ENCODE measurements at places on chromosomes 11 and 22.

DNA sequence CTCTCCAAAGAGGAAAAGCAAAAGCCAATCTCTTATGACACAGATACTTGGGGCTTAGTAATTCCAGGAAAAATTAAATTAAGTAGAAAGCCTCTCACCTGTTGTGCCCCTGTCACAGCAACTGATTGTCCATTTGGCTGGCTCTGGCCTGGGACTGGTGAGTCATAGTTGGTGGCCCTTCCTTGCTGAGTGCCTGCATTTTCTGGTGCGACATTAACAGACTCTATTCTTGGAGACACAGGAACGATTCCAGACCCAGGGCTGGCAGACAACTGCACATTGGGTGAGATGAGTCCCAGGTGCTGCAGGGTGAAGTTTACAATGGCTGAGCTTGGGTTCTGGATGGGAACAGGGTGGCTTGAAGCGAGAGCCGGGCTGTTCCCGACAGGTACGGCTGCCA is 15.6 kb downstream of the E2F8 start:
- DNase-seq, result no peak

- DNase-seq, result no peak
These were observed 50.3 kb upstream of the CDON start for GRCh38 chr11:126113012-126113411.

DNA sequence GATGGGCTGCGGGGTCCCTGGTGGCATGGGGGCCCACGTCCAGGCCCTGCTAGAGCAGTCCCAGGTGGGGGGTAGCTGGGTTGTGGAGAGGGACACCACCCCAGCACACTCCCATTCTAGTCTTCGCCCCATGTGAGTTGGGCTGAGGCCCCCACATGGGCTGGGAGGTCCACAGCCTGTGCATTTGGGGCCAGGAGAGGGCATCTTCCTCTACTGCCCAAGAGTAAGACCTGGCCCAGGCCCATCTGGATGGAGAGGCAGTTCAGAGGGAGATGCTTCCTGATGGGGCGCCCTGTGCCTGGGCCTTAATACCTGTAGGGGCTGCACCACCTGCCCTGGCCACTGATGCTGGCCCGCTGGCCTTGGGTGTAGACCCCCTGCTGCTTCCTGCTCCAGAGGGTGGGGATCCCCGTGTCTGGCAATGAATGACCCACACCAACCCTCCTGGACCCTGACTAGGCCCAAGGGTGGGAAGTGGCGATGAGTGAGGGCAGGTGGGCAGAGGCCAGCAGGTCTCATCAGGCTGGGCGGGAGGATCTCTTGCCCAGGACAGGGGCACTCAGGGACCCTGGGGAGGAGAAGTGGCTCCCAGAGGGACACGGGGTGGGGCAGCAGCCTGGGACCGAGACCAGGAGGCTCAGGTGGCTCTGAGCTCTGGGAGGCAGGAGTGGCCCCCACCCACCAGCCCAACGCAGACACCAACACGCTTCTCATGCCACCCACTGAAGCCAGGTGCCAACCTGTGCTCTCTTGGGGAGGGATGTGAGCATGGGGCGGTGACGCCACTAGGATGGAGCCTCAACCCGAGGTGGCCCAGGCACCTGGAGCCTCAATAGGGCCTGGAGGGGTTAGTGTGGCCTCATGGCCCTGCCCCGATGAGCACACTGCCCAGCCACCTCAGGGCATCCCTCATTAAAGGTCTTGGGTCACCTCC is 17.4 kb upstream of the GNB1L start:
- peak; percentile 2 for DNase-seq

DNA sequence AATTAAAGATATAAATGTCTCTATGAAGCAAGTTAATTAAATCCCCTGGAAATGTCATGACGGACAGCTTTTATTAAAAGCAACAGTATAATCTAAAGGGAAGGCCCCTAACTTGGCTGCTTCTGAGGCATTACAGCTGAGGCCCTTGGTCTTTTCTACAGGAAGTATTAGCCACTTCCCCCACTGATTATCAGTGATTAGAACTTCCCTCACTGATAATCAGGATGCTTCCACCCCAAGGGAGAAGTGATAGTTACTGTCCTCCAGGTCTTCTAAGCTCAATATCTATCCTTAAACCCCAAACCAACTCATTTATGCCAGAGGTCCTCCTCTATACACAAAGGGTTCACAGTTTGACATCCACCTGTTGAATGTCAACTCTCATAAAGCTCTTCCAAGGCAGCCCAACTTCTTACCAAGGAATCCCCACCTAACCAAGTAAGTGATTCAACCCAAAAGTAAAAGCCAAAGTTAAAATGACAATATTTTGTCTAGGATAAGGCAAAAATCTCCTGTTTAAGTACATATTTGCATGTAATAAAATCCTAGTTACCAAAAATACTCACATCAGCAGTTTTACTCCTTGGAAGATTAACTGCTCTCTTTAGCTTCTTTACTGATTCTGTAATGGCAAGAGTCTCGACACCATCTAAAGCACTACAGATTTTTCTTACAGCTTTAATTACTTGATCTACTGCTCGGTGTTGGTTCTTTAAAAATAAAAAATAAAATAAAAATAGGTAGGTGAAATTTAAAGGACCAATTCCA is 58.6 kb upstream of the RPS13 start:
- DNase-seq, result no peak

DNA sequence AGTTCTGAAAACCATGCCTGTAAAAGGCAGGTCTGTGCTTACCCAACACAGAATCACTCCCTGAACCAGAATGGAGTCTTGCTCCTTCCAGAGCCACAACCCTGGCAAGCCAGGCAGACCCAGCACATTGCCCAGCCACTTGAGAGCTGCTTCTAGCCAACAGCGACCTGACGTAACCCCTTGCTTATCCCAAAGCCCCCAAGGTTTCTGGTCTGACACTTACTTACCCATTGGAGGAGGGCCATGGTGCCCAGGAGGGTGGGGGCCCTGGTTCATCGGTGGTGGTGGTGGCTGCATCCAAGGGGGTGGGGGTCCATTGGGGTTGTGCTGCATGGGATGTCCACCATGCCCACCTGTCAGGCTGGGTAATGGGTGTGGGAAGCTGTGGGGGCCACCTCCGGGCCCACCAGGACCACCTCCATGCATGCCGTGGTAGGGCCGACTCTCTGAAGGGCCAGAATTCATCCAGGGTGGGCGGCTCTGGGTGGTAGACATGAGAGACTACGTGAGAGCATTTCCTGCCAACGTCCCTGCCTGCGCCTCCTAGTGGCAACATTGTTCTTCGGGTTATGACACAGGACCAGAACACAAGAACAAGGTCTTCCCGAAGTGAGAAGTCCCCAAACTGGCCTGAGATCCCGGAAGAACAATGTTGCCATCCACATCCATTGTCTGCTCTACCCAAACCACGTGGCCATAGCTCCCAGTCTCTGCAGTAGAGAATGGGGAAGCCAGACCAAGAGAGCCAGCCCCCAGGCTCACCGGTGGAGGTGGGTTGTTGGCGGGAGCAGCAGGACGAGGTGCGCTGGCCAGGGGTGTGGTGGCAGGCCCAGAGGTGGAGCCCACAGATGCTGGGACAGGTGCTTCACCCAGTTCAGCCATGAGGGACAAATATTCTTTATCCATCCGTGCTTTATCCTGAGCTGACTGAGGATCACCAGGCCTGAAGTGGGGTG is 7.8 kb upstream of the PYGM start:
- peak; percentile 79 for DNase-seq

DNA sequence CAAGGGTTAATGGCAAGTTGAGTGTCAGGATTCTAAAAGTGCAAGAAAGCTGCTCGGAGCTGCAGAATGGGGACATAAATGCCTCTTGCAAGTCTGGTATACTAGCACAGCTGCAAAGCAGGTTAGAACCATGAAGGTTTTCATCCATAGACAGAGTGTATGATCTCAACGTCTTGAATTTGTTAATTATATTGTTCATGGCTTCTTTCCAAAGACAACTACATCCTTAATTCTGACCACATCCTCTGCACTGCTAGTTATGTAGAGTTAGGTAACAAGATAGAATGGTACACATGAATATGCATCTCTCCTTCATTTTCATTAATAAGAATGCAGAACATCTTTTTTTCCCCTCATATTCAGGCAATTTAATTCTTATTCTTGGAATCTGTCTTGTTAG is 34.2 kb downstream of the EXPH5 start:
- DNase-seq, result no peak

DNA sequence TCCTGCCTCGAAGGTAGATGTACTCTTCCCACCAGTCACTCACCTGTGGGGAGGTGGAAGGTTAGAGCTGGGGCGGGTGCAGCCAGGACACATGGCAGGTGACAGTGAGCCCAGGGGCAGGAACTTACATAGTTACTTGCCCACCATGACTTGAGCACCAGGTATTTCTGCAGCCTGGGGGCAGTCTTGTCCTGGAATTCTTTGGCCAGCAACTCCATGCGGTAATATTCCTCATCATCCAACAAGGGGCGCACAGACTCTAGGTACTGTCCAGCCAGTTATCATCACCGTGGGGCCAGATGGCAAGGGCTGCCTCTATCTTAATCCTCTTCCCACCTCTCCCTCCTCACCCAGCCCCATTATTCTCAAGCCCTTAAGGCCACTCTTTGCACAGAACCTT is 2.2 kb downstream of the CPT1B start:
- no peak for DNase-seq

DNA sequence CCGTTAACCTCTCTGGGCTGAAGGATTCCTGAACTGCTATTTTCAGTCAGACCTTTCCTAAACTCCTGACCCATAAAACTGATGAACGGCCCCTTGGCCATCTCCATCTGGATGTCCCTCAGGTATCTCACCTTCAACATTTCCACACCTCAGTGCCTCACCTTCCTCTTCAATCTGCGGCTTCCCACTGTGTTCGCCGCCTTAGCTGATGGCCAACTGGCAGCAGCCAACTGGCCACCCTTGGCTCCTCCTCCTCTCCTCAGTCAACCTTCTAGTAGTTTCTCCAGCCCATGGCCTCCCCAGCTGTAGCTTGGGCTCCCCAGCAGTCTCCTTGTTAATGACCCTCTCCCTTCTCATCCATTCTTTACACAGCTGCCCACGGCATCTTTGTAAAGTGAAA is 55.0 kb upstream of the PHOX2A start:
- DNase-seq, result no peak

- no peak for DNase-seq
These were observed 147.5 kb downstream of the GRIK4 start for GRCh38 chr11:120659076-120659475.

DNA sequence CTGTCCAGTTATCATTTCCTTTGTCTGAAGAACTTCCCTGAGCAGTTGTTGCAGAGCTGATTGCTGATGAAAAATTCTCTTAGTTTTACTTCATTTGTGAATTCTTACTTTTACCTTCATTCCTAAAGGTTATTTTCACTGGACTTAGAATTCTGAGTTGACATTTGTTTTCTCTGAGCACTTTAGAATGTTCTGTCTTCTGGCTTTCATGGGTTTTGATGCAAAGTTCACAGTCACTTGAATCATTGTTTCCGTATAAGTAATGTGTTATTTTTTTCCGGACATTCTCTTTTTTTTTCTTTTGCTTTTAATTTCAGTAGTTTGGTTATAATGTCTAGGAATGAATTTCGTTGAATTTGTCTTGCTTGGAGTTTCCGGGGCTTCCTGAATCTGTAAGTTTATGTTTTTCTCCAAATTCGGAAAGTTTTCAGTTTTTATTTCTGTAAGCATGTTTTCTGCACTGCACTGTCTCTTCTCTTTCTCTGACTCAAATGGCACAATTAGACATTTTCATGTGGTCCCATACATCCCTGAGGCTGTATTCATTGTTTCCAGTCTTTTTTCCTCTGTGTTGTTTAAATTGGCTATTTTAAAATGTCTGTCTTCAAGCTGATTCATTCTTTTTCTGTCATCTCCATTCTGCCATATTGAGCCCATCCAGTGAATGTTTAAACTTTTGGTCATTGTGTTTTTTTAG is 68.5 kb upstream of the NARS2 start:
- no peak for DNase-seq

GRCh38 chr11:108838792-108839105 is 173.9 kb downstream of the DDX10 start:
- no peak for DNase-seq

DNA sequence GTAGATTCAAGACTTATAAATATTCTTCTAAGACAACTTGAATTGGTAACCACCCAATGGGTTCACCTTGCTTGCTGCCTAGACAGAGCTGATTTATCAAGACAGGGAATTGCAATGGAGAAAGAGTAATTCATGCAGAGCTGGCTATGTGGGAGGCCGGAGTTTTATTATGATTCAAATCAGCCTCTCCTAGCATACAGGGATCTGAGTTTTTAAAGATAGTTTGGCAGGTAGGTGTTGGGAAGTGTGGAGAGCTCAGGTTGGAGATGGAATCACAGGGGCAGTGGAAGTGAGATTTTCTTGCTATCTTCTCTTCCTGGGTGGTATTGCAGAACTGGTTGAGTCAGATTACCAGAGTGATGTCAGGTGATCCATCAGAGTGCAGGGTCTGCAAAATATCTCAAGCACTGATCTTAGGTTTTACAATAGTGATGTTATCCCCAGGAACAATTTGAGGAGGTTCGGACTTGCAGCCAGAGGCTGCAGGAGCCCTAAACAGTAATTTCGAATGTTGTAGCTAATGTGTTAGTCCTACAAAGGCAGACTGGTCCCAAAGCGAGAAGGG is 1448.6 kb upstream of the RAG2 start:
- DNase-seq, result no peak

DNA sequence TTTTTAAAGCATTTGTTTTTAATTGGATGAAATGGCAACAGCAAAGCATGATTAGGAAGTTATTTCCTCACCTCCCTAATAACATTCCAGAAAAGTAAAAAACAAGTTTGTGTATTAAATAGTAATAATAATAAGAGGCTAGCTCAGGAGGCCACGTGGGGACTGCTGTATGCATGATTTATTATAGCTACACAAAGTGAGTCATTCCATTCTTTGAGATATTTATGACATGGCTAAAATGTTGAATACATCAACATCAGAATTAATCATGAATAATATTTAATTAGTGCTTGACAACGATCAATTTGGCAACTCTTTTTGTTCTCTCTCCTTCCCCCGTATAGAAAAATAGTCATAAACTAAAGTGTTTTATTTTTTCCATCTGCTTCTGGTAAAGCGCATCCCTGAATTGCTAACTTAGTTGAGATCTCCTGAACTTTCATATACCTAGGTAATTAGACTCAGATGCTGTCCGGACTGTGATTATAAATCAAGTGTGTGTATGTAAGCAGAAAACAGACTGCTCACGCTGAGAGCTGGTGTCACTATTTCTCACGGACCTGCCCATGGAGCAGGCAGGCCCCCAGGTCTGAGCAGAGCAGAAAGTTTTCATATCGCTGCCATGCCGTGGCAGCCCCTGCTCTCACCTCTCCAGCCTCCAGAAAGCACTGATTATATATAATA is 125.7 kb downstream of the WT1 start:
- DNase-seq, result no peak

GRCh38 chr11:86067851-86068137 is 1.1 kb downstream of the PICALM start:
- DNase-seq, result no peak

- DNase-seq, result no peak
These were observed 484.2 kb upstream of the LRRC4C start for GRCh38 chr11:41943656-41944055.

GRCh38 chr22:49227670-49228069 is 600.0 kb downstream of the BRD1 start:
- DNase-seq, result no peak

- no peak for DNase-seq
These were observed 32.0 kb downstream of the LRRC10B start for GRCh38 chr11:61540528-61540927.

GRCh38 chr22:38513063-38513462 is 7.0 kb upstream of the DDX17 start:
- DNase-seq, result peak; percentile 16

- DNase-seq, result no peak
These were observed 33.1 kb upstream of the NCAM1 start for GRCh38 chr11:112928136-112928535.

Data from T-helper 17 cell (primary cell).